ENCODE measurements at places on chromosomes 6 and 20.
A peak's percentile ranks its signal among the peaks of the same experiment; 100 is the strongest.

DNA sequence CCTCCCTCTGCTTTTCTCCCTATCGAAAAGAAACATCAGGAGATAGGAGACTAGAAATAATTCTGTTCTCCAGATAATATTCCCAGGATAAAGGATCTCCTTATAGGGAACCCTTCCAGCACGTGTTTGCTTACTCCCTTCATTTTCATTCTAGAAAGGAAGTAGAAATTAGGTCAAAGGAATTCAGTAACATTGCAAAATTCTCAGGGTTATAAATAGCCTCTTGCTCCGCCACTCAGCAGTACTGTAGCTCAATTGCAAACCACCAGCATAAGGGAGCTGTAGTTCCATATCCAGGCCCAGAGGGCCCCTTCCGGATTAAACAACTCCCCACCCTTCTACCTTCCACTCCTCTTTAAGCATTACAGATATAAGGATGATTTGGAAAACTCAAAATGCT is 6.2 kb downstream of the ELMO2 start:
- no peak for DNase-seq

GRCh38 chr6:143397227-143398222 is 53.0 kb downstream of the ADAT2 start:
- DNase-seq, result peak; percentile 24

GRCh38 chr20:32606790-32607189 is 21.7 kb upstream of the NOL4L start:
- DNase-seq, result no peak

GRCh38 chr20:21167261-21167660 is 41.4 kb downstream of the KIZ start:
- no peak for DNase-seq

DNA sequence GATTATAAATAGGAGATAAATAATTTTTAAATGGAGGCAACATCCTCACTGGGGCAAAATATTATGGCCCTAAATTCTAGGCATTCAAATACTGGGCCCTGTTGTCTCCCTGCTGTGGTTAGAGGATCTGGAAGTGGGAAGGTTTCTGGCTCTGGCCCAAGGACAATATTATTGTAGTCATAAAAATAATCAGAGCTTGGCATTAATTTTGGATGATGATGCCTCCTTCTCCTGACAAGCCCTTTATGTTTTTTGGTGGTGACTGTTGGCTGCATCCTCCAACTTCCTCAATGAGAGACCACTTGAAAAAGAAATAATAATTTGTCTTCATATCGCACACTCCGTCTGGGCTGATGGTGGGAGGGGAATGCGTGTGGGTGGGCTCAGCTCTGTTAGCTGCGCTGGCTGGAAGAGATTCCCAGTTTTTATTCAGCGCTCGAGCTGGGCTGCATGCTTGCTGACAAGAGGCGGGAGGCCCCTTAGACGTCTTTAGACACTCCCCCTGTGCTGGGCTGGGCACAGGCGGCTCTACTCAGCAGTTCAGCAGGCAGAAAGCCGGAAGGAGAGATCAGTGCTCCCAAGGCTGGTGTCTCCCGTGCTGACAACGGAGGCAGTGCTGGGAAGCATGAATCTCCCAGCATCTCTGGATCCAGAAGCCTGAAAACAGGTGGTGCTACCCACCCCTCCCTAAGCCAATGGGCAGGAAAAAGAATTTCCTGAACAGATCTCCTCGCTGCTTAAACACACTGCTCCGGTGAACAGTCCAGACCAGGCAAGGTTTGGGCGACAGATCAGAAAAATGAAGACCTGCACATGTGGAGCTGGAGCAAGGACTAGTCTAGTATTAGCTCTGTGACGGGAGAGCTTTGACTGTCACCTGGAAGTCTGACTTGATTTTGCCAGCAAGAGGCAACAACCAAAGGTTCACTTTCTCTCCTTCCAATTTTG is 97.7 kb downstream of the SYCP2 start:
- no peak for DNase-seq

DNA sequence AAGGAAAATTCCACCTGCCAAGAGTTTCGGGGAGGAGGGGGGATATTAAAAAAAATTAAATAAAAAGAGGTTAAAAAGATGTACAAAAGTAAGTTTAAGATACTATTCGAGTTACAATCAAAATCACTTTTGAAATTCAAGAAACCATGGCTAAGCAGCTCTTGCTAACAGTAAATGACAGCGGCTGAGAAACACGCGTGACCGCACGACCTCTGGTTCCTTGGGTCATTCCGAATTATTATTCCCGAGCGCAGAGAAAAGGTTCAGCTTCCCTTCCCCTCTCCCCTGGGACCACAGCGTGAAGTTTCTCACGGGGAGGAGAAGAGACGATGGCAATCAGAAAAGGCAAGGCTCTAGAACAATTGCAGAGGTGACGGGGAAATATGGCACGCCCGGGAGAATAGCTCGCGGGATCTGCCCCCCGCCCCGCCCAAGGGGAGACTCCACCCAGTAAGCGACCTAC is 496 bp downstream of the TMEM242 start:
- peak; percentile 75 for DNase-seq

- DNase-seq, result no peak
These were observed 556.5 kb downstream of the DHX35 start for GRCh38 chr20:39518654-39519053.

GRCh38 chr20:17816804-17817587 is 117.2 kb downstream of the BANF2 start:
- no peak for DNase-seq
